ENCODE measurements at places on chromosomes 7 and 10. TPM values are rescaled to one million over a fixed set of nuclear protein-coding genes. Genes with fewer than 3 reads are reported as not detected.

CLRN3 gene
- total RNA-seq, result not detected

VSTM4 gene
- total RNA-seq, result 0.27 TPM

ASIC3 gene
- total RNA-seq, result 6.0 TPM

GRM3 gene
- not detected for total RNA-seq

BTBD16 gene
- not detected for total RNA-seq

POLR2J2 gene
- 19.0 TPM for total RNA-seq

CHAT gene
- not detected for total RNA-seq

OR2A1 gene
- total RNA-seq, result not detected

CDC14C gene
- total RNA-seq, result not detected

MBL2 gene
- not detected for total RNA-seq

AKR1D1 gene
- not detected for total RNA-seq

MYL10 gene
- total RNA-seq, result not detected

GPC2 gene
- total RNA-seq, result 8.5 TPM

RNF148 gene
- total RNA-seq, result not detected
